ENCODE measurements at places on chromosomes 5 and 9.

DNA sequence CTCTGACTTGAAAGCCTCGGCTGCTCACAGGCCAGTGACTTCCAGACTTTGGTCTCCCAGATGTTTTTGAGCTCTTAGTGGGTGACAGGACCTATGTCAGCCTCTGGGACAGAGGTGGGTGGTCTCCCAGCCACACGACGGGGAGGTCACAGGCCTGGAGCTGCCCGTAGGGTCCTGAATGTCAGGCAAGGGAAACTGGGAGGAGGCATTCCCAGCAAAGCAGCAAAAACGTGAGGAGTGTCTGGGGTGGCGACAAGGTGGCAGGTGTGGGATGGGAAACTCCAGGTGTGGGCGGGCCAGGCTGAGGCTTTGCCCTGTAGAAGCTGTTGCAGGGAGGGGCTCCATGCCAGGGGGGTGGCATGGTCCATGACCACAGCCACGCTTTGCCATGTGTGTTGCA is 110.5 kb downstream of the CACNA1B start:
- no peak for DNase-seq

- no peak for DNase-seq
Observed at GRCh38 chr5:42768106-42768504, 11.5 kb downstream of the CCDC152 start.

GRCh38 chr9:35811381-35812024 is 559 bp downstream of the SPAG8 start:
- DNase-seq: no peak

- DNase-seq: no peak
Observed at GRCh38 chr5:156186760-156187159, 140.2 kb upstream of the SGCD start.

GRCh38 chr9:90642570-90643539 is at the start of gene DIRAS2:
Gene DIRAS2, minus strand, starts transcription at chr9:90642824. Its CDS starts 28,997 bp downstream, at chr9:90613827.
- no peak for DNase-seq

DNA sequence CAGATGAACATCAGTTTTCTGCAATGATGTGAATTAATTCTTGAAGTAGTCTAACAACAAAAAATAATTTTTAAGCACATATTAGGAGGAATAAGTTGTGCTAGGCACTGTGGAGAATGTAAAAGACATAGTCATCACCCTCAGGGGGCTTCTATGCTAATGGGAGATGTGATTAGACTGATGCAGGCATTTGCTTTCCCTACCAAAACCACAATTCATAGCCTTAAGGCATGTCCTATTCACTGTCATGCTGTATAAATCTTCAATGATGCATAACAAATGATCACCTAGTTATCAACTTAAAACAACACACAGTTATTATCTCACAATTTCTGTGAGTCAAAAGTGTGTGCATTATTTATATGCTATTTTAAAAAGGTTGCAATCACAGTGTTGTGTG is 422.6 kb downstream of the MAN2A1 start:
- DNase-seq: no peak

DNA sequence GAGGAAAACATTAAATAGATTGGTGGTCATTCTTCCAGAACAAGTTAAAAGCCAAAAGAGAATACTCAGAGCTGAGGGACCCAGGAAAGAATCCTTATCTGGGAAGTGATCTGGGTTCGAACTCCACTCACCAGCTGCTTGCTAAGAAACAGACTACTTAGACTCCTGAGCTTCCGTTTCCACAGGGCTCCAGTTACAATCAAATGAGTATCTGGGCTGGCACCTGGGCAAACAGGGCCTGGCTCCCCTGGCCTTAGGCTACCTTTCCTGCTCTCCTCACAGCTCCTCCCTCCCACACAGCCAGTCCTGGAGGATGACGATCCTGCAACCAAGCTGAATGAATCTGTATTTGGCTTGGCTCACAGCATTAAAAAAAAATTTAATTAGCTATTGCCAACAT is 2.5 kb downstream of the MAPK9 start:
- no peak for DNase-seq

GRCh38 chr5:132971483-132972435 is 8.3 kb upstream of the AFF4 start:
- DNase-seq: no peak

GRCh38 chr5:176614805-176615478 is 5.0 kb upstream of the GPRIN1 start:
- no peak for DNase-seq

- DNase-seq: no peak
Observed at GRCh38 chr5:131430794-131431193, 166.9 kb downstream of the CDC42SE2 start.

DNA sequence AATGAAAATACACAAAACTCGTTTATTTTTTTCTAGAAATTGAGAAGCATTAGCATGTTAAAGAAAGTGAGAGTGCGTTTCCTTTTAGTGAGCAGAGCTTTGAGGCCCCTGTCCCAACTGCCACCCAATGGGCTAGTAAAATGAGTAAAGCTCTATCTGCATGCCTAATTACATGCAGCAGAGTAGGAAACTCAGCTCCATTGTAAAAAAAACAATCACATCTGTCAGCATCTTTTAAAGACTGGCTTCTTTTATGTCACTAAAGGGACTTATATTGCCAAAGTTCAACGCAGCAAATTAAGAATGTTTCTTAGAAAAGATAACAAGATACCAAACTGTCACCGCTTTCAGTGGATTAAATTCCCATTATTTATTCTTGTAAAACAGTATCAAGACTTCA is 154.0 kb downstream of the SNCAIP start:
- DNase-seq: no peak

DNA sequence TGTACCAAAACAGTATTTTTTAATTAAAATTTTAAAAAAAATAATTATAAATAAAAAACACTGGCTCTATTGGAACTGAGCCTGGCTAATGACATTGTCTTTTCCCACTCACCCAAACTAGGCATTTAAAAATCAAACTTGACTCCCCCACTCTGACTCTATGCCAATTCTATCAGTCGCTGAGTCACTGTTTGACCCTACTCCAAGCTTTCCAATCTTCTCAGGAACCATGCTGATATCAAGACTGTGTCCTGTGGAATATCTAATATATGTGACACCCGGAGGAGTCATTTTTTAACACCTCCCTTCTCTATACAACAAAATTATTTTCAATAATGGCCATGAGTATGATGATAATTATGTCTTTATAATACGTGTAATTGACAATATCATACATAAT is 171.6 kb upstream of the RASEF start:
- no peak for DNase-seq

DNA sequence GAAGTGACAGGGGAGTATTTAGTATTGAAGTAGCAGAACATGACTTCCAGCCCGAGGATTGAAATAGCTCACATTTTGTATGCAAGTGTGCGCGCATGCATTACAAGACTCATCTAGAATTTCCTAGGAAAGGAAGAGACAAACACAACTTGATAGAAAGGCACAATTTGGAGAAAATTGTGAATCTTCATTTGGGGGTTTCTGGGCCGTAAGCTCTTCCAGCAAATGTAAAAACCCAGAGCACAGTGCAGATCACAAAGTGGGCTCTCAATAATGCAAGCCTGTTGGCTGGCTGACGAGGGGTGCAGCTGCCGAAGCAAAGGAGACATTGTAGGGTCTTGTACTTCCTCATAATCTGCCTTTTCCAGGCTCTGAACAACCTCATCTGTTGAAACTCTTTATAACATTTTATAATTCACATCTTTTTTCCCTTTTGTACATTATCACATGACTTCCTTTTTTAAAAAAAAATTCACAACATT is 109.0 kb downstream of the BAAT start:
- DNase-seq: no peak

DNA sequence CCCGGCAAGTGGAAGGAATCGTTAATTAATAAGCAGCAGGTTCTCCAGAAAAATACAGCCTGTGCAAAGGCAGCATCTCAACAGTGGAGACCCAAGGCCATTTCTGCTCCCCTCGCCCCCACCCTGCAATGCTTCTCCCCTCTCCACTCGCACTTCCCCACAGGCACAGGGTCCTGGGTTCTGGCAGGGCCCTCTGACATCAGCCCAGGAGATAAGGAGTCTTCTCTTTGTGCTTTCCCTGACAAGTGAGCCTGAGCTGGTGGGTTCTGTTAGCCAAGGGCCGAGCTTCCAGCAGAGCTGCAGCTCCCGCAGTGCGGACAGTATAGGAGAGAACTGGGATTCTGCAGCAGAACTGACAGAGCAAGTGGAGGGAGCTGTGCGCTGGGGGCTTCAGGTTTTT is 257.5 kb downstream of the NSG2 start:
- no peak for DNase-seq

GRCh38 chr5:125338440-125339174 is 592.2 kb upstream of the ZNF608 start:
- no peak for DNase-seq

DNA sequence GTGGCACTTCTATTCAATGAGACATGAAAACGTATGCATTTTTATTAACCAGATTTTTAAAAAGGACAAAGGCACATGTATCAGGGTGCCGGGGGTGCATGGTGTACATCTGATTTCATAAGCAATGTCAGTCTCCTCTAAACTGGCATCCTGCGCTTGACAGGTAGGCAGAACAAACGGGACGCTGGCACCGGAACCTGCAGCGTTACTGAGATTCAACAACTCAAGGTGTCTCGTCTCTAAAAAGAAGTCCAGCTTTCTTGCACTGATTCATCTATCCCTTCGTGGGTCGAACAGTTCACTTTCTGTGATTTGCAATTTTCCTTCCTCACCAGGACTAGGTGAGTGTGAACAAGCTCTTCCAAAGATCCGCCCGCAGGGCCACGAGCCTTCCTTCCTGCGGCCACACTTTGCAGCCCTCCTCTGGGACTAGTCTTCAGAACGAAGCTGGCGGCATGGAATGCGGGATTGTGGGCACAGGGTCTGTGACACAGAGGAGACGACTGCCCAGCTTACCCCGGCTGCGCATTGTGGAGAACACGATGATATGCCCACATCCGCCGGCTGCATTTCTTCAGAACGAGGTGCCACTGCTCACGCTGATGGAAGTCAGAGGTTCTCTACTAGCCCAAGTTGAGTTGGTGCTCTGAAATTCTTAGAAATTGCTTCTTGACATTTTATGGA is 7.2 kb downstream of the SLC6A3 start:
- no peak for DNase-seq

GRCh38 chr5:151741678-151742423 is 16.6 kb downstream of the ATOX1 start:
- DNase-seq: no peak

- no peak for DNase-seq
Observed at GRCh38 chr5:176542596-176543427, 5.6 kb upstream of the RNF44 start.

GRCh38 chr9:35928591-35929452 is 19.5 kb downstream of the SPAAR start:
- no peak for DNase-seq

GRCh38 chr5:179893958-179894895 is 13.5 kb downstream of the TBC1D9B start:
- no peak for DNase-seq

DNA sequence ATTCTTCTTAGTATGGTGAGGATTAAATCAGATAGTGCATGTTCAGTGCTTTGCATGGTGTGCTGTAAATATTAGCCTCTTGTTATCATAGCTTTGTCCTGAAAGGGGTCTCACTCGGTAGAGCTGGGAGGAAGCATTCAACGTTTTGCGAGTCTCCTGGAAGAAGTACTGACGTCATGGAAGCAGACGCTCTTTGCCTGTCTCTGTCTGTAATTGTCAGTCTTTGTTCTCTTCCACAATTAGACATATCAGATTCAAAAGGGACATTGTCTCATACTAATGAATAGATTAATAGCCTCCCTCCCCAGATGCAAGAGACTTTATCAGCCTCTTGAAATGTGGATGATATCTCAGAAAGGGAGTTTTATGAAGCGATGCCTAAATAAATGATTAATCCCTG is 91.8 kb upstream of the CXCL14 start:
- no peak for DNase-seq

DNA sequence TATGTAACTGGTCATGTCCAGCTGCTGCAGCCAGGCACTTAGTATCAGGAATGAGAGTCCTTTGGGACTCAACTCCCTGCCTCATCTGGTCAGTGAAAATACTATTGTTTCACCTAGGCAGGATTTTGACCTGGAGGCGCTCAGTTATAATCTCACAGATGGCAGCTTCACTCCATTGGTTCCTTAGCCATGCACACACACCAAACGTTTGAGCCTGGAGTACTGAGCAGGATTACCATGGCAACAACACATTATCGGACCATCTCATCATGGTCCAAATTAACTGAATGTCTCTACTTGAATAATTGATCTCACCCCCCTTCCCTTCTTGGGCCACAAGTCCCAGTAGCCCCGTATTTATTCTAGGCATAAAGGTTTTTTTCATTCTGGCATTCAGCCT is 15.0 kb upstream of the SREK1 start:
- no peak for DNase-seq

DNA sequence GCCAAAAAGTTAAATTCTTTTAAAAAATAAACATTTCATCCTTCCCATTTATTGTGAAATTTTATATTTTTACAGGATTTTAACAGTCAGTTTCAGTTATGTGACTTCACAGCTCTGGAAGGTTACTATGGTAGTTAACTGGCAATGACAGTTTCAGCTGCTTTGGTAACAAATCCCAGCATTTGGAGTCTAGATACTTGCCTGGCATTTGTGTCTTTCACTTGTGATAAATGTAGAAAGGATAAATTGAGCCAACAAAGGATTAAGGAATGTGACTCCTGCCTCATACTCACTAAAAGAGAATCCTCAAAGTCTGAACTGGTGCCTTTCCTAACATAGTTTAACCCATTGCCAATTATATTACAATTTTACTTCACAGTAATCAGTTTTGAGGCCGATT is 315.5 kb downstream of the FER start:
- DNase-seq: no peak

DNA sequence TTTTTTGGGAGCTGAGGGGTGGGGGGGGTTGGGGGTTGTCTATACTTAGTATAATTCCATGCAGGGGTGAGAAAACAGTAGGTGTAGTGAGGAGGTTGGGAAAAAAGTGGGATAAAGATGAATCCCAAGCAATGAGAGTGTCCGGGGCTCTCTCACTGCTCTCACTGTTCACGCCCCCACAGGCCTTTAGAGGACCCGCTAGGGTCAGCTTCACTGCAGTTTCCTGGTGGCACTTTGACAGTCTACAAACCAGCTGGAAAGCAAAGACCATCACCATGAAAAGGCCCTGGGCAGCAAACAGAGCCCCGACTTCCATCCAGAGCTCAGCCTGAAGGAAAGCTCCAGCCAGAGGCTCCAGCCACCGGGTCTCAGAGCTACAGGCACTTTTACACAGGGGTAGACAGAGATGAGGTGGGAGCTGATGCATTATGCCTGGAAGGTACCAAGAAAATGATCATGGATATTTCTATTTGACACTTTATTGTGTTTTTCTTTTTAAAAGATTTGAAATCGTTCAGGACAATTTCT is 355.1 kb downstream of the ADAMTS6 start:
- no peak for DNase-seq

- DNase-seq: no peak
Observed at GRCh38 chr5:146005723-146006122, 69.3 kb downstream of the SH3RF2 start.

DNA sequence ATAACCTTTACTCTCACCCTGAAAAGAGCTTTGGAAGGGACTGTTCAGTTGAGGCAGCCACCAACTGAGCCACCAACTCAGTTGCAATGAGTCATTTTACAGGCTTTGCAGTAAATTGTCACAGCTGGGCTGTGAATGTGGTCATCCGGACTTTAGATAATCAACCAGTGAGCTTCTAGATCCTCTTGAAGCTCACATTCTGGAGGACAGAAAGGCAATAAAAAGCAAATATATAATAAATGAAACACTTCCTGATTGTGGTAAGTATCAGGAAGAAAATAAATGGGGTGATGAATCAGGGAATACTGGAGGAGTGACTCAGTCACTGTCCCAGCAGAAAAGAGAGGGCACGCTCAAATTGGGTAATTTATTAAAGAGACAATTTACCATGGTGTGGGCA is 13.2 kb upstream of the C5orf58 start:
- no peak for DNase-seq

- no peak for DNase-seq
Observed at GRCh38 chr9:93236541-93237206, 52.7 kb downstream of the WNK2 start.
